ENCODE measurements at places on chromosomes 12 and 14. TPM values are rescaled to one million over a fixed set of nuclear protein-coding genes. Genes with fewer than 3 reads are reported as not detected.

GRCh38 chr12:116718655-116719454 lies 19.0 kb downstream of the SPRING1 start:
- no peak overlapping the region for H3K4me3 ChIP-seq
- no peak for DNase-seq
- H3K4me1 ChIP-seq, result peaks cover 9% of the 10 kb centered on the region

GRCh38 chr12:24778486-24779304 lies 170.2 kb downstream of the BCAT1 start:
- H3K36me3 ChIP-seq, result no peaks in the 10 kb centered on the region
- DNase-seq, result peak; percentile 66
- H3K4me3 ChIP-seq, result no peak overlapping the region
- no peak overlapping the region for H3K27ac ChIP-seq
- H3K27me3 ChIP-seq, result no peaks in the 10 kb centered on the region

- no peaks in the 10 kb centered on the region for H3K4me1 ChIP-seq
- no peak overlapping the region for H3K4me3 ChIP-seq
- H3K27me3 ChIP-seq, result no peaks in the 10 kb centered on the region
- H3K27ac ChIP-seq, result no peak overlapping the region
- no peak for DNase-seq
- no peaks in the 10 kb centered on the region for H3K36me3 ChIP-seq
These were observed 115.8 kb downstream of the DICER1 start for GRCh38 chr14:95041477-95042020.

GRCh38 chr12:9763025-9763424 lies 2.3 kb upstream of the CD69 start:
- no peak overlapping the region for H3K4me3 ChIP-seq
- DNase-seq, result no peak
- H3K27ac ChIP-seq, result no peak overlapping the region
- H3K27me3 ChIP-seq, result no peaks in the 10 kb centered on the region
- H3K36me3 ChIP-seq, result no peaks in the 10 kb centered on the region

The PPP1R1A gene
- total RNA-seq, result 0.26 TPM

The RPS26 gene
- total RNA-seq, result 37.9 TPM

GRCh38 chr12:15563663-15564062 lies 225.5 kb downstream of the EPS8 start:
- H3K4me1 ChIP-seq, result peaks cover 8% of the 10 kb centered on the region
- no peak overlapping the region for H3K4me3 ChIP-seq
- no peaks in the 10 kb centered on the region for H3K27me3 ChIP-seq
- DNase-seq, result no peak

The PYGL gene
- total RNA-seq, result 85.4 TPM

GRCh38 chr14:57378661-57379060 lies 11.7 kb upstream of the NAA30 start:
- peaks cover 4% of the 10 kb centered on the region for H3K27me3 ChIP-seq
- no peaks in the 10 kb centered on the region for H3K36me3 ChIP-seq
- H3K4me3 ChIP-seq, result no peak overlapping the region

GRCh38 chr14:49766839-49767238 lies 1.1 kb upstream of the KLHDC2 start:
- no peaks in the 10 kb centered on the region for H3K27me3 ChIP-seq
- H3K4me3 ChIP-seq, result peak overlapping the region; percentile 91
- H3K36me3 ChIP-seq, result peaks cover 2% of the 10 kb centered on the region
- H3K4me1 ChIP-seq, result peaks cover 38% of the 10 kb centered on the region

- H3K4me3 ChIP-seq, result no peak overlapping the region
- H3K4me1 ChIP-seq, result no peaks in the 10 kb centered on the region
- no peak overlapping the region for H3K27ac ChIP-seq
- H3K36me3 ChIP-seq, result no peaks in the 10 kb centered on the region
- H3K27me3 ChIP-seq, result no peaks in the 10 kb centered on the region
These were observed 39.8 kb downstream of the SAMD4A start for GRCh38 chr14:54606631-54607133.

The LMNTD1 gene
- 1.7 TPM for total RNA-seq

The TAS2R30 gene
- total RNA-seq, result 3.1 TPM

GRCh38 chr14:86942936-86943335 lies 1050.0 kb downstream of the GALC start:
- H3K36me3 ChIP-seq, result no peaks in the 10 kb centered on the region
- DNase-seq, result no peak
- no peaks in the 10 kb centered on the region for H3K27me3 ChIP-seq
- H3K4me3 ChIP-seq, result no peak overlapping the region
- H3K4me1 ChIP-seq, result no peaks in the 10 kb centered on the region

The SOAT2 gene
- not detected for total RNA-seq

DNA sequence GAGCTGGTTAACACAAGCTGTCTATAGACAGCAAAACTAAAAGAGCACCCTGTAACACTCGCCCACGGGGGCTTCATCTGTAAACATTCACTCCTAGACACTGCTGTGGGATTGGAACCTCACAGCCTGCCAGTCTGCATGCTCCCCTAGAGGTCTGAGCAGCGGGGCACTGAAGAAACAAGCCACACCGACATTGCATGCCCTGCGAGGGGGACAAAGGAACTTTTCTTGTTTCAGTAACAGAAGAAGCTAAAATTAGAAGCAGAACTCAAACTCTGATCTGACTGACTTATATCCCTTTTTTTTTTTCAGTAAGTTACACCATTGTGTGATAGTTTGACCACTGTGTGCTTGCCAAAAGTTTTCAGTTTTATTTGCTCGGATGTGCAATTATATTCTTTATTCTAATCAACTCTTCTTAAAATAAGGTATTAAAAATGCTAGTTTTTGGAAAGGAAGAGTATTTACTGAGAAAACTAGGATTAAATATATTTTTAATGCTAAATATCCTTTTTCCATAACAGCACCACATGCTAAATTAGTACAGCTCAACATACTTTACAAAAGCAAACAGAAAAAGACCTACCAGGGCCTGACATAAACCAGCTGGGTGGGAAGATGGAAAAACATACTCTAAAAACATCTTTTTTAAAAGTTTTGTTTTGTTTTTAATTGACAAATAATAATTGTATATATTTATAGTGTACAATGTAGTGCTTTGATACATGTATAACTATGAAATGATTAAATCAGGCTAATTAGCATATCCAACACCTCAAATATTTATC lies 100.2 kb downstream of the EPS8 start:
- peak; percentile 27 for DNase-seq
- H3K36me3 ChIP-seq, result no peaks in the 10 kb centered on the region
- H3K27me3 ChIP-seq, result no peaks in the 10 kb centered on the region
- H3K4me3 ChIP-seq, result no peak overlapping the region
- H3K27ac ChIP-seq, result peak overlapping the region; percentile 30
- H3K4me1 ChIP-seq, result no peaks in the 10 kb centered on the region

DNA sequence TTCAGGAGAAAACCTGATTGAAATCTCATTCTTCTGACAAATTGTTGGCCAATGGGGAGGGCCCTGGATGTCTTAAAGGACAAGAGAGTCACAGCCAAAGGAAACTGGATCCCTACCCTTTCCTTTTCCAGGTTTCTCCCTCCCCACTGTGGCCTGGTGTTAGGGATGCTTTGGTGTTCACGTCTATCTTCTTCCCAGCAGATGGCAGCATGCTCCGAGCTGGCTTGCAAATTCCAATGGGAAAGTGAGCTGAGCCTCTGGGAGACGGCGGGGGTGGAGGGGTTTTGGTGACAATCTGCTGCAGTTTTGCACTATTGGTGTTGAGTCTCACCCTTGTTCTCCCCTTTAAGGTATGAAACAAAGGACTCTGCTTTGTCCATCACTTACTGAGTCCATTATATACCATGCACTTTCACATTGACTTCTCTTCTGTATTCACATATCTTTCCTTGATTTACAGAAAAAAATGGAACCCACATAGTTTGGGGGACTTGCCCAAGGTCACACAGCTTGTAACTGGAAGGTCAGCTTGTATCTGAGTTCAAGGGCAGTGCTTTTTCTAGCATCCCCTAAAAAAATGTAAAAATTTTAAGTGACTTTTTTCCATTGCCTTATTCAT lies 39.3 kb downstream of the CCDC177 start:
- no peak overlapping the region for H3K4me3 ChIP-seq
- H3K27me3 ChIP-seq, result no peaks in the 10 kb centered on the region
- peak; percentile 26 for DNase-seq

GRCh38 chr12:3523728-3524127 lies 32.7 kb downstream of the PRMT8 start:
- no peak overlapping the region for H3K4me3 ChIP-seq
- no peaks in the 10 kb centered on the region for H3K4me1 ChIP-seq
- DNase-seq, result no peak
- H3K27me3 ChIP-seq, result no peaks in the 10 kb centered on the region

GRCh38 chr14:102375119-102375518 lies 12.4 kb downstream of the TECPR2 start:
- no peak overlapping the region for H3K27ac ChIP-seq
- no peak for DNase-seq
- H3K27me3 ChIP-seq, result no peaks in the 10 kb centered on the region
- peaks cover 17% of the 10 kb centered on the region for H3K4me1 ChIP-seq
- H3K4me3 ChIP-seq, result no peak overlapping the region

DNA sequence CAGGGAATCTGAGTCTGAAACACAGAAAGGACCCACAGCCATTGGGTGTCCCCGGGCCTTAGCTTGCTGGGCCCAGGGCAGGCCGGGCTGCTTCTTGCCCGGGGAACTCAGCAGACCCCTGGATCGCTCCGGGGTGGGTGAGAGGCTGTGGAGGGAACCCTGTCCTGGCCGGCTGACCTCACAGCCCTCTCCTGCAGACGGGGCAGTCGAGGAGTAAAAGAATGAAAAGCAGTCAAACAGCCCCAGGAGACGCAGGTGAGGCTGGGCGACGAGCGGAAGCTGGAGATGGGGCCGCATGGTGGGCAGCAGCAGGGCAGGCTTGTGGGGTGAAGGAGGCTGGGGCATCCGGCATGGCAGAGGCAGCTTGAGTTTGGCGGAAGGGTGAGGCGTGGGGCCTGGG lies 57.0 kb downstream of the KIF26A start:
- peaks cover 15% of the 10 kb centered on the region for H3K27me3 ChIP-seq
- no peaks in the 10 kb centered on the region for H3K36me3 ChIP-seq
- H3K4me3 ChIP-seq, result no peak overlapping the region
- no peak overlapping the region for H3K27ac ChIP-seq
- no peaks in the 10 kb centered on the region for H3K4me1 ChIP-seq

The RNF212B gene
- total RNA-seq, result not detected

- H3K4me3 ChIP-seq, result no peak overlapping the region
- DNase-seq, result no peak
- no peak overlapping the region for H3K27ac ChIP-seq
These were observed 293.6 kb upstream of the RGS6 start for GRCh38 chr14:71638523-71639196.

DNA sequence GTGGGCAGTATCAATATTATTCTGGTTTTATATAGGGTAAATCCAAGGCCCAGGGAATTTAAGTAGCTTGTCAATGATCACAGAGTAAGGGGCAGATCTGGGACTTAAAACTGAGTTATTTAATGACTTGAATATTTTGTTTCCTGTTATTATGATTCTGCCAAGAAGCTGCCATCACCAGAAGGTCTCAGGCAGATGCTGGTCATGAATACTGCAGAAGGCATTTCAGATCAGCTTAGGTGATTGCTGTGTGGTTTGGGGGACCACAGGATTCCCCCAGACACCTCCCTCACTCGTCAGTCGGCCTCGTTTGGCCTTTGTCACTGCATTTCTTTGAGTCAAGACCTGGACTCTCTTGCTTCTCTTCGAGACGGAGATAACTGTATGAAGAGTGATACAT lies 47.7 kb upstream of the EVL start:
- H3K27me3 ChIP-seq, result no peaks in the 10 kb centered on the region
- H3K27ac ChIP-seq, result no peak overlapping the region
- DNase-seq, result peak; percentile 48
- no peaks in the 10 kb centered on the region for H3K36me3 ChIP-seq
- H3K4me1 ChIP-seq, result peaks cover 6% of the 10 kb centered on the region
- H3K4me3 ChIP-seq, result no peak overlapping the region

DNA sequence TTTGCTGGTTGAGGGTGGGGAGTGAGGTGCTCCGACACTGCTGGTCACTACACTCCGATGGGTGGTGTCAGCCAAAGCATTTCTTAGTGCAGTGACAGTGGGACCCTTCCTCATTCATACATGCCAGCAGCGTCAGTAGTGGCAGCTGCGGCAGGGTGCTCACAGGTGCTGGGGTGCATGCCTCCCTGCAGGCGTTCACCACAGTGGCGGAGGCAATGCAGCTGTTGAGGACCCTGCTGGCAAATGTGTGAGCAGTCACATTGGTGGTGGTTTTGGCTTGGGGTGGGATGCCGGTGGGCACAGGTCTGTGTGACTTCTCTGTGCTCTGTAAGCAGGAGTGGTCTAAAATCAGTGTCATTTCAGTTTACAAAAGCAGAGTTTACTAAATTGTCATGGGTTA lies 464.6 kb downstream of the FUT8 start:
- H3K4me1 ChIP-seq, result no peaks in the 10 kb centered on the region
- no peaks in the 10 kb centered on the region for H3K36me3 ChIP-seq
- no peaks in the 10 kb centered on the region for H3K27me3 ChIP-seq
- H3K4me3 ChIP-seq, result no peak overlapping the region
- H3K27ac ChIP-seq, result no peak overlapping the region
- DNase-seq, result no peak

DNA sequence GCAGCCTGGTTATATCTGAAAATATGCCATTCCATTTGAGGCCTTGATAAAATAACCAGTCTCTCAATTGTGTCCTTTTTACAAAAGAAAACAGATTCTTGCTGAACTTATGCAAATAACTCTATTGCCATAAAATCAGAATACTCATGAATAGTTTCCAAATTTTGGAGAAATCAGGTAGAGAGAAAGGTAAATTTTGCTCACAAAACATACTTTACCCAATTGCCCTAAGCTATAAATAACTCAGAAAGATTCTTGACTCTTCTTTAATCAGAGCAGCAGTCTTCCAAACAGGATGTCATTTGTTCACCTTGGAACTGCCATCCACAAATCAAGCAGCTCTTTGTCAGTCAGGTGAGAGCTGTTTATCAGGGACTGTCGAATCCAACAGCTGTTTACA lies 12.6 kb downstream of the ZNF26 start:
- no peak overlapping the region for H3K4me3 ChIP-seq
- H3K4me1 ChIP-seq, result no peaks in the 10 kb centered on the region
- H3K27me3 ChIP-seq, result no peaks in the 10 kb centered on the region
- H3K27ac ChIP-seq, result no peak overlapping the region
- DNase-seq, result no peak
- no peaks in the 10 kb centered on the region for H3K36me3 ChIP-seq

DNA sequence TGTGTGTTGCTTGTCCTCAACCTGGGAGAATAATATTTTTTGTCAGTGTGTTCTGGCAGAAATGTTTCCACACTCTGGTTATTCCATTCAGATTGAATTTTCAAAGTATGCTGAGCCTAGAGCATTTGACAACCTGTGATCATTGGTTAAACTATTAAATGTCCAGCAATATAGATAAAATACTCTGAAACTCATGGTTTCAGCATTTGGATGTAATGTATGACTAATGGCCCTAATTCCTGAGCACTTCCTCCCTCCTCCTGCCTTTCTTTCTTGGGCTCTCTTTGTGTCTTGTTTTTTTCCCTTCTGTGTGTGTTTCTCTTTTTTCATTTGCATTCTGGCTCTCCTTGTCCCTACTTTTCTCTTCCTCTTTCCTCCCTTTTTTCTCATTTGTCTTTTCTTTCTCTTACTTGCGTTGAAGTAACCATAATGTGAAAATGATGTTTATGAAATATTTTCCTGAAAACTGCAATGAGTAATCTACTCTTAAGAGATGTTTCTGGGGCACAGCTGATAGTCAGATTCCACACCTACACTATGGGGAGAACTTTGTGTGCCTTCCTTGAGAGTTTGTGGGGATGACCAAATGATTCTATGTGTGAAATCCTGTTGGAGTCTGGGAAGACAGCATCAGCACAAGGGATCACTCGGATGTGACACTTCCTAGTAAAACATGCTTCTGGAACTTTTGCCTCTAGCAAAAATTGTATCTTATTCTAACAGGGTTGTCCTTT lies 74.6 kb downstream of the FRMD6 start:
- no peak overlapping the region for H3K27ac ChIP-seq
- H3K27me3 ChIP-seq, result no peaks in the 10 kb centered on the region
- H3K36me3 ChIP-seq, result no peaks in the 10 kb centered on the region

Measured in left lung (tissue), 14 donors.